ENCODE measurements at places on chromosomes 2 and 18. TPM values are rescaled to one million over a fixed set of nuclear protein-coding genes. Genes with fewer than 3 reads are reported as not detected.

Gene PRKAG3
- not detected for total RNA-seq

Gene RTKN
- total RNA-seq: 114 TPM

Gene DIPK1C
- not detected for total RNA-seq

Gene ATP8B1
- total RNA-seq: 12.1 TPM

Gene MREG
- 6.2 TPM for total RNA-seq

Gene RIOK3
- 41.0 TPM for total RNA-seq

Gene GPR45
- not detected for total RNA-seq

Gene KRTCAP3
- 7.1 TPM for total RNA-seq

Gene IL36G
- 0.20 TPM for total RNA-seq

Gene HRH4
- 0.15 TPM for total RNA-seq

Gene ALK
- not detected for total RNA-seq

All from left lobe of liver (tissue), 2 donors.